GM23338 (cell line): ENCODE measurements at places on chromosomes 3 and 15.
A peak's percentile ranks its signal among the peaks of the same experiment; 100 is the strongest.

DNA sequence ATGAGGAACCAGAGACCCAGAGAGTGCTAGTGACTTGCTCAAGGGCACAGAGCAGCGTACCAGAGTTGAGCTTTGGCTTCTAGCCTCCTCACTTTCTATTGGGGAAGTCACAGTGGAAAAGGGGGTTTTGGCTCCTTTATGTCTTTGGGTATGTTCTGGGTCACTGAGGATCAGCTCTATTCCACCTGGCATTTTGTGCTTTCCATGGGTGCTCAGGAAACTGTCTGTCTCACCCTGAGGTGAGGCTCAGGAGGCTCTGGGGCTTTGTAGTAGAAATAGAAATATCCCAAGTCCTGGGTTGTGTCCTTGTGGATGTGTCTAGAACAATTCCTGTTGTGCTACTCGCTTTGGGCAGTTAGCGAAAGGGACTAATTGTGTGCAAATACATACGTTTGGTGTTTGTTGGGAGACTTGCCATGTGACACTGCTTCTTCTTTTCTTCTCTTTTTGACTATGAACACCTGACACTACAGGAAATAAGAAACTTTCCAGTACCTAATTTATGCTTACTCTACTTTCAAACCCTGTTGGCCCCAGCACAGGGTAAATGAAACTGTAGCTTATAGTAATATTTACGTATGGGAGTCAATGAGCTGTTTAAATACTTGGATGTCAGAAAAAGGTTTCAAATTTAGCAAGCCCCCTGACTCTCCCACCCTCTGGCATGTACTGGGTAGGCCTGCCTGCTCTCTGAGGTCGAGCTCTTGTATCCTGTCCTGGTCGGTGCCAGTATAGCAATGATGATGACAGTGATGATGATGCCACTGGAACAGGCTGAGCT is 35.6 kb downstream of the SMAD3 start:
- no peak for DNase-seq

- DNase-seq: no peak
Measured at GRCh38 chr3:127177226-127177625, 15.7 kb upstream of the PRR23E start.

- DNase-seq: no peak
Measured at GRCh38 chr15:63232943-63233342, 43.5 kb downstream of the RAB8B start.

DNA sequence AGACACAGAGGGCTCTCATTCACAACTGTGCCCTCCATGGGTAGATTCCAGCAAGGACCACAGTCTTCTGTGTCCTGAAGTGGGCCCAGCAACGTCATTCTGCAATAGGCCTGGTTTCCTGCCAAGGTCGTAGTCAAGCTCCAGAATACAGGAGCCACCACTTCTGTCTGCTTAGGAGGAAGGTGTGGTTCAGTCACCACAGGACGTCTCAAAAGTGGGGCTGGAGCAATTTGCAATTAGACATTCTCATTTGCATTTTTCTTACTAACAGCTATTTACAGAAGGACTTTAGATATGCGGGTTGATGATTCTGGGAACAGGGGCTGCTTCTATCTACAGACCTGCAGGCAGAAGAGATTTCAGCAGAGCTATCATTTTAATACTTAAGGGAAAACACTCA is 58.7 kb upstream of the MYRIP start:
- DNase-seq: peak; percentile 1

GRCh38 chr15:48657950-48658591 is 12.6 kb upstream of the FBN1 start:
- DNase-seq: no peak

DNA sequence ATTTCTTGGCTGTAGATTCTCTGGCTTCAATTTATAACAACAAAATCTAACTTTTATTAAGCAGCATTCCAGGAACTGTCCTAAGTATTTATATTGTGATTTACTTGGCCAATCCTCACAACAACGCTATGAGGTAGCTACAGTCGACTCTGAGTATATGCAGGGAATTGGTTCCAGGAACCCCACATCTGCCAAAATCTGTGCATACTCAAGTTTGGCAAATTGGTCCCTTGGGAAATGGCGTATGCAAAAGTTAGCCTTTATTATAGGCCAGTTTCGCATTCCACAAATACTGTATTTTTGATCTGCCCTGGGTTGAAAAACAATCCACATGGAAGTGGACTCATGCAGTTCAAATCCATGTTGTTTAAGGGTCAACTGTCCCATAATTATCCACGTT is 53.9 kb downstream of the RAP2B start:
- no peak for DNase-seq

GRCh38 chr3:129445471-129445870 is 5.4 kb downstream of the IFT122 start:
- no peak for DNase-seq

DNA sequence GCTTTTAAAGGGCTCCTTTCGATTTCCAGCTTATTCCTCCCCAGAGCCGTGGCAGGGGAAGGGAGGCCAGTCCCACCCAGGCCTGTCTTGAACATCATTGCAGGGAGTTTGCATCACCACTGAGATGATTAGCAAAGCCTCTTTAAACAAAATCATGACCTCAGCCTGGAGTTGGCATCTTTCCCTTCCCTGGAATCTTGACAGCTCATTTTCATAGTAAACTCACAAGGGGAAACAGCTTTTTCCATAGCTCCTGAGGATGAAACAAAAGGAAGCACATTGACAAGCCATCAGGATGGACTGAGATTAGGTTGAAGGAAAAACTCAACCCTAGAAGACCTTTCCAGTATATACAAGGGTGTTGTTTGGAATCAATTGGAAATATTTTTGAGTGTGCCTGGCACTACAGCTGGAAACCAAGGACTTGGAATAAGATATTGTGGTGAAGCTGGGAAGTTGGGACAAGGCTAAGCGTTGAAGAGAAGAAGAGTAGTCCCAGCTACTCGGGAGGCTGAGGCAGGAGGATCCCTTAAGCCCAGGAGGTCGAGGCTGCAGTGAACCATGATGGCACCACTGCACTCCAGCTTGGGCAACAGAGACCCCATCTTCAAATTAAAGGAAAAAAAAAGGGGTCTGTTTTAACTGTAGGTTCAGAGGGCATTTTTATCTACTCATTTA is 3.1 kb upstream of the LARP6 start:
- DNase-seq: no peak

DNA sequence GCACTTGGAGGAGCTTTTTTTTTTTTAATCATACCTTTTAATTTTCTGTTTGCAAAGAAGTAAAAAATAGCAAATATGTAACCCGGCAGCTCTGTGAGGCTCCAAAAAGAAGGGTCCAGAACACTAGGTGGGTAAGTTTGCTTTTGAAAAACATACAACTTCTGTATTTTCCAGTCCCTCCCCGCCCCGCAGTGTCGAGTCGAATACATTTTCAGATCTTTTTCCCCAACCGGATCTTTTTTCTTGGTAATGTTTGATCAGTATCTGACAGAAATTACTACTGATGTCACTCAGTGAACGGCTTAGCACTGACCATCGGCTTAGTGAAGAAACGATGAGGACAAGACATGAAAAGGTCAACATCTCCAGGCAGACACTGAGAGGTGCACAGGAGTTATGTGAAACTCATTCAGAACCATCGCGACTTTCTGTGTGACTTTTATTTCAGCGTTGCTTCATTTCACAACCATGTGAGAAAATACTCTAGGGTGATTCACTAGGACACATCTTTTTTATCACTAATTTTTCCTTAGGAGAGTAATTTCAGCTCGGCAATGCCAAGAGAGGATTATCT is 11.0 kb downstream of the ISL2 start:
- no peak for DNase-seq
